Foreskin keratinocyte (primary cell): ENCODE measurements at places on chromosomes 12 and 14. TPM values are rescaled to one million over a fixed set of nuclear protein-coding genes. Genes with fewer than 3 reads are reported as not detected.

The BCL7A gene
- total RNA-seq, result 18.2 and 23.2 TPM in 2 replicates

The NRIP2 gene
- total RNA-seq, result not detected in 2 replicates

The GPR65 gene
- not detected in 2 replicates for total RNA-seq

The UBR7 gene
- 25.3 and 28.4 TPM in 2 replicates for total RNA-seq

The DCD gene
- not detected in 2 replicates for total RNA-seq

The DAO gene
- total RNA-seq, result not detected in 2 replicates

The KRT75 gene
- 4.7 and 7.5 TPM in 2 replicates for total RNA-seq

The RAB5B gene
- total RNA-seq, result 58.2 and 75.3 TPM in 2 replicates

The HCAR3 gene
- total RNA-seq, result 0.92 and 1.2 TPM in 2 replicates

The NXPH4 gene
- 1.2 and 1.3 TPM in 2 replicates for total RNA-seq

The KRT83 gene
- total RNA-seq, result not detected in 2 replicates

The LTB4R2 gene
- total RNA-seq, result 11.6 and 12.8 TPM in 2 replicates

The IFT43 gene
- total RNA-seq, result 29.0 and 29.3 TPM in 2 replicates

The PCED1B gene
- total RNA-seq, result 3.4 and 4.8 TPM in 2 replicates

The KCNJ8 gene
- not detected in 2 replicates for total RNA-seq

The IKZF4 gene
- total RNA-seq, result 1.2 and 1.6 TPM in 2 replicates

The KRT78 gene
- total RNA-seq, result 0.32 and 0.58 TPM in 2 replicates

The PTPN11 gene
- 120 and 139 TPM in 2 replicates for total RNA-seq

The DBX2 gene
- not detected in 2 replicates for total RNA-seq

The RPL10L gene
- total RNA-seq, result not detected in 2 replicates

The LRRC43 gene
- total RNA-seq, result 0.28 and 0.61 TPM in 2 replicates

The KRT73 gene
- not detected in 2 replicates for total RNA-seq

The CCDC197 gene
- not detected in 2 replicates for total RNA-seq

The TMEM116 gene
- total RNA-seq, result 4.1 and 5.5 TPM in 2 replicates

The HOXC10 gene
- 19.6 and 23.0 TPM in 2 replicates for total RNA-seq

The IL23A gene
- 5.0 and 7.3 TPM in 2 replicates for total RNA-seq

The ERP27 gene
- total RNA-seq, result 0.07 TPM in 2 replicates

The HOXC12 gene
- total RNA-seq, result 2.3 and 4.4 TPM in 2 replicates

The NKX2-1 gene
- not detected in 2 replicates for total RNA-seq

The TSPAN8 gene
- total RNA-seq, result not detected in 2 replicates

The CAPRIN2 gene
- 18.9 and 20.4 TPM in 2 replicates for total RNA-seq

The KLRB1 gene
- total RNA-seq, result not detected in 2 replicates

The DHRS7 gene
- total RNA-seq, result 69.9 and 79.5 TPM in 2 replicates

The PTHLH gene
- total RNA-seq, result 301 and 338 TPM in 2 replicates

The NID2 gene
- total RNA-seq, result 1.5 and 4.6 TPM in 2 replicates

The SCNN1A gene
- total RNA-seq, result 1.1 and 3.2 TPM in 2 replicates

The ENDOU gene
- 0.28 and 0.34 TPM in 2 replicates for total RNA-seq

The TSPAN19 gene
- 0.17 TPM in 1 of 2 replicates, not detected in the other for total RNA-seq

The DPPA3 gene
- total RNA-seq, result not detected in 2 replicates

The RHOJ gene
- total RNA-seq, result 0.07 TPM in 1 of 2 replicates, not detected in the other

The GPR84 gene
- 0.07 and 0.10 TPM in 2 replicates for total RNA-seq
